NCI-H1436 treated with DMSO at 0.1 percent for 48 hours (cell line): ENCODE measurements at places on chromosomes 7 and 10.

GRCh38 chr7:149869867-149870266 is 3.9 kb upstream of the ATP6V0E2 start:
- no peak for DNase-seq

GRCh38 chr7:105808703-105809590 is 67.5 kb downstream of the ATXN7L1 start:
- no peak for DNase-seq

- no peak for DNase-seq
These were observed 90.9 kb upstream of the STK17A start for GRCh38 chr7:43491984-43492383.

DNA sequence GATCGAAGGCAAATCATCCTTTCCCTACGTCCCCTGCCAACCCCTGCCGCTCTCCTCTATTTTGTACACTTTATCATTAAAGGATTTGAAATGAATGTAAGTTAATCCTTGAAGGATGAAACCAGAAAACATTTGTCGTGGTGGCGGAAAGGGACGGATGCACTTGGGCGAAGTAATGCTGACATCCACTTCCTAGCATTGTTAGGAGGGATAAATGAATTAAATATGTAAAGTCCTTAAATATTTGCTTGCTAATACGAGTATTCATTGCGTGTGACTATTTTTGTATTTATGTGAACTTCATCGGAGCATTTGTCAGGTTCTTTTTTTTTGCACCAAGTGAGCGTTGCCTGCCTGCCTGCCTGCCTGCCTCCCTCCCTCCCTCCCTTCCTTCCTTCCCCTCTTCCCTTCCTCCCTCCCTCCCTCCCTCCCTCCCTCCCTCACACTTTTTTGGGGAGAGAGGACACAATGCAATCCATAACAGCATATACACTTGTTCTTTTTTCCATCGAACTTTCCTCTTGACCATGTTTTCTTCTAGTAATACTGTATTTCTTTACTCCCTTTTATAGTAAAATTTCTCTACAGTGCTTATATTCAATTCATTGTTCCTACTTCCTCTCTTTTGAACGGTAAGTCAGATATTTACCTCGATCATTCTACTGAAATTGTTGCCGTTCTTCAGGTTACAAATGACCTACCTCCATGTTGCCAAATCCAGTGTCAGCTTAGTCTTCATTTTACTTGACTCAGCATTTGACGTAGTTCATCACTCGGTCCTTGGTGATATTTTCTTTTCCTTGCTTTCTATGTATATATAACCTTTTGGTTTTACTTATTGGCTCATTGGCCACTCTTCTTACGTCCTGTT is 831 bp downstream of the CCDC7 start:
- no peak for DNase-seq

DNA sequence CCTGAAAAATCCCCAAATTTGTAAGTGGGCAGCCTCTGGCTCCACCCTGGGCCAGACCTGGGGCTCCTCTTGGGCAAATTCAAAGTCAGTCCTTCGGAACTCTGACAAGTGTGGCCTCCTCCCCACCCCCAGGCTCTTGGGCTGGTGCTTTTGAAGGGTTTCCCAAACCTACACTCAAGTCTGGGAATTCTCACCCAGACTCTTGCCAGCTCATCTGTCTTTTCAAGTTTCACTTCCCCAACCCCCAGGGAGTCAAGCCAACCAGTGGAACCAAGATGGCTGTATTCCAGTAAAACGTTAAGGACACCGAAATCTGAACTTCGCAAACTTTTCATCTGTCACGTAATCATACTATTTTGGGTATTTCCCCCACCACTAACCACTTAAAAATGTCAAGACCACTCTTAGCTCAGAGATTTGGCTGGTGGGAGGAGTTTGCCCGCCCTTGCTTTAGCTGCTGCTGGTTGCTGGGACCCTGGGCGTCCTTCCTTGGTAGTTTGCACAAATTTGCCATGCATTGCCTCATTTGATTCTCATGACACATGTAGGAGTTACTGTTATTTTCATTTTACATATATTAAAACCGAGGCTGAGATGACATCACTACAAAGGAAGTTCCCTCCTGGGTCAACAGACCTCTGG is 1.7 kb upstream of the MYO1G start:
- DNase-seq, result no peak

- DNase-seq, result no peak
These were observed 19.4 kb downstream of the TRPV5 start for GRCh38 chr7:142914121-142914520.

- no peak for DNase-seq
These were observed 2.1 kb downstream of the FAM170B start for GRCh38 chr10:49131507-49132361.
